ENCODE measurements at places on chromosomes 7 and 10. TPM values are rescaled to one million over a fixed set of nuclear protein-coding genes. Genes with fewer than 3 reads are reported as not detected.
A peak's percentile ranks its signal among the peaks of the same experiment; 100 is the strongest.

DNA sequence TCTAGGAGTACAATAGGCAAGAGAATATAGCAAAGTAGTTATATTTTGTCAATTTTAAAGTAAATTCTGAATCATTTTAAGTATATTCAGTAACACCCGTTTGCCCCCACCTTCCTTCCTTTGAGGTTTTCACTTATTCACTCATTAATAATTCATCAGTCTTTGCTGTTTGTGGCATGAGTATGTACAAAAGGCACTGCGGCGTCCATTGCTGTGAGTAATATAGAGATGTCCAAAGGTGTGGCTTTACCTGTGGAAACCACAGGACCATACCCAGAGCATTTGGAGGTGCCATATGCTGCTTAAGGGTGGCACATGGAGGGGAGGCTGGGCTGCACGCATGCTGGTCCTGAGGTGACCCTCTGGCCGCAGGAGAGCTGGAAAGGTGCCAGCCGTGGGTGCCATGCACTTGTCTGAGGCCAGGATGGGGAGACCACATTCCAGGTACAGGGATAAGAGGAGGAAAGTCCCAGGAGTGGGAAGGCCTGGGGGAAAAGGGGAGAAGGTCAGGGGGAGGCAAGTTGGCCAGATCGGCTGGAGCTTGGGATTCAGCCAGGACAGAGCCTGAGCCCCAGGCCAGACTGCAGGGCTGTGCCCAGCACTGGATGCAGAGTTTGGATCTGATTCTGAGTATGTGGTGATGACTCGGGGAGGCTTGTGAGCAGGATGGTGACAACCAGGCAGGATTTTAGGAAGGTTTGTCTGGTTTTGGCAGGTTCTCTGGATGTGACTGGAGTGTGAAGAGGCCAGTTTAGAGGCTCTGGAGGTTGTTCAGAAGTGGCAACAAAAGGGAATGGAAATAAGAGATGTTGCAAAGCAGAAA is 223.4 kb downstream of the MGMT start:
- no peak for DNase-seq

DNA sequence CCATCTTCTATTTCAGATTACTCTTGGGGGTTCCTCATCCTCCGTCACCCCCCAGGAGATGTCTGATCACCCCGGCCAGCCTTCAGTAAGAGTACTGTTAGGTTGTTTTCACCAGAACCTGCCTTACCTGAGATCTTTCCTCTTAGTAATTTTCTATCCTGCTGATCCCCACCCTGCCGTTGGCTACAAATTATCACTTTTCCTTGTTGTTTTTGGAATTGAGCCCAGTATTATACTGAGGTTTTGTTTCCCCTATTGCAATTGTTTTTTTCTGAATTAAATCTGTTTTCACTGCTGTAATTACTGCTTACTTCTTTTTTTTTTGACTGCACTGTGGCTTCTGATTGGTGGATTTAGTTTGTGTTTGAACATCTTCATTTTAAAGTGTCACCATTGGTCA is 14.7 kb downstream of the SPAM1 start:
- DNase-seq: no peak

DNA sequence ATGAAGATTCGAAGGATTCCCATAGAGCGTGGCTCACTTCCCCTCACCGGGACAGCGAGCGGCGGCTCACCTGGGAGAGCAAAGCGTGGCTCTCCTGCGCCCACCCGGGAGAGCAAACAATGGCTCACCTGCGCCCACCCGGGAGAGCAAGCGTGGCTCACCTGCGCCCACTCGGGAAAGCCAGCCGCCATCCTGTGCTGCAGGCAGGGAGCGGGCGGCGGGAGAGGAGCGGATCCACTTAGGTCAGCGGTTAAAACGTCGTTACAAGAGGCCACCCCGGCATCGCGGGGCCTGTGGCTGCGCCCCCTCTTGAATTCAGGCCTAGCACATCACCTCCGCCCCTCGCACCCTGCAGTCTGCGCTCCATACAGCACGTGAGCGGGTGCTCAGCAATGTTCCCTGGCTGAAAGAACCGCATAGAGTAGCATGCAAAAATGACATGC is 461 bp upstream of the FIGNL1 start:
- DNase-seq: peak; percentile 66

DNA sequence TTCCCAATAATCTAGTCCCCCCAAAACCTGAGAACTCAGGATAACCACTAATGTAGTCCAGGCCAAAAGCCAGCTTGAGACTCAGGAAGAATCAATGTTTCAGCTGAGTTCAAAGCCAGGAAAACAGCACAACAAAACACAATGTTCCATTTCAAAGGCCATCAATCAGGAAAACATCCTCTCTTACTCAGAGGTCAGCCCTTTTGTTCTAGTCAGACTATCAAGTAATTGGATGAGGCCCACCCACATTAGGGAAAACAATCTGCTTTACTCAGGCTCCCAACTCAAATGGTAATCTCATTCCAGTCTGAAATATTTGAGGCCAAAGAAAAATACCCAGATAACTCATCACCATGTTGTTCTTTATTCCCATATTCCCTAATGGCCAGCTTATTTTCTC is 152.2 kb downstream of the SDHAF3 start:
- DNase-seq: no peak

Gene AGR2
- not detected for total RNA-seq

DNA sequence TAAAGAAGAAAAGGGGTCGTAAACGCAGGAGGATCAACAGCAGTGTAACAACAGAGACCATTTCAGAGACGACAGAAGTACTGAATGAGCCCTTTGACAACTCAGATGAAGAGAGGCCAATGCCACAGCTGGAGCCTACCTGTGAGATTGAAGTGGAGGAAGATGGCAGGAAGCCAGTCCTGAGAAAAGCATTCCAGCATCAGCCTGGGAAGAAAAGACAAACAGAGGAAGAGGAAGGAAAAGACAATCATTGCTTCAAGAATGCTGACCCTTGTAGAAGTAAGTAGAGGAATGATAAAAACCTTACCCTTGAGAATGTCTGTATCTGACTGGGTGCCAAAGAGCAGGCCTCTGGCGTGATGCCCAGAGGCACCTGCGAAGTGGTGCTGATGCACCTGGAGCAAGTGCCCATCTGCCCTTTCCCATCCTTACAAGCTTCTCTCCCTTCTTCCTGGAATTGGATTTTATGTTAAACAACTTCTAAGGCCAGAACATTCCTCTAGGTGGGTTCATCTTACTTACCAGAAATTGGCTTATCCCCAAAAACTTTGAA is 86.4 kb upstream of the SAMD8 start:
- DNase-seq: no peak

DNA sequence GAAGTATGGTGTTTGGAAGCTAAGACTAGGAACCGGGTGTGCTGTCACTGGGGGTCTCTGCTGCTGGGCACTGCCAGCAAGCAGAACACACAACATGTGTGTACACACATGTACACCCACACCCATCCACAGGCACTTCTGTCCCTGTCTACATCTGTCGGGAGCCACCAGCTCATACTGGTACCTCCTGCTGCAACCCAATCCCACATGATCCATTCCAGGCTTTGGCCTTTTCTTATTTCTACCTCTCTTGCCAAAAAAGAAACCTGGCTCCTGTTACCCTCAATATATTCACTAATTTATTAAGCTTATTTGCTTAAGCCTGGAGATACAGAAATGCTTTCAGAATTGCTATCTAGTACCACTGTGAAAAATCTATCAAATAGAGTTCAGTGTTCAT is 246.0 kb downstream of the DIP2C start:
- no peak for DNase-seq

Gene HABP2
- total RNA-seq: not detected

DNA sequence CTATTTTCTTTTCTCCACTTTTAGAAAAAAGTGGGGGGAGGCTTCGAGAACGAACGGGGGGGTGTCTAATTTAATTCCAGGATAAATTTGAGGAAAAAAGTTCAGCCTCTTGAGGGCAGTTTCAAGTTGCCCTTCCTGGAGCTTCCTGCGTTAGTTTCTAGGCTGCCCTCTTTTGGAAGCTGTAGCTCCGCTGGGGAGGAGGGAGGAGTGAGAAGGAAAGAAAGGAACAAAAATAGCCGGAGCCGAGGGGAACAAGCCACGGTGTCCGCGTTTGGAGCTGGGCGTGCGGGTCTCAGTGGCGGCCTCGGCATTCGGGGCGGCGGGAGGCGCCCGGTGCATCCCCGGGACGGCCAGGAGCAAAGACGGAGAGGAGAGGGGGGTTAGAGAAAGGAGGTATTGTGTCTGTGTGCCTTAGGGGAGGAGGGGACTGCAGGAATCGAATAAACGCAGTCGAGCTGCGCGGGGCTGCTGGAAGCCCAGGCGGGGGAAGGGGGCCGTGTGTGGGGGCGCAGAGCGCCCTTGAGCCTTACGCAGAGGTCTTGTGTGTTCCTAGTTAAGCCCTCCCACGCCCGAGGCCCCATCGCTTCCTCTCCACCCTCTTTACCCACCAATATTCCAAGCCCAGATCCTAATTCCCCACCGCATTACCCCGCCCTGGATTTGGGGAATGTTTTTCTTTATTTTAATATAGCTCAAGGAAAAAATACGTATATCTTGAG is 2.0 kb upstream of the TNRC18 start:
- peak; percentile 88 for DNase-seq

DNA sequence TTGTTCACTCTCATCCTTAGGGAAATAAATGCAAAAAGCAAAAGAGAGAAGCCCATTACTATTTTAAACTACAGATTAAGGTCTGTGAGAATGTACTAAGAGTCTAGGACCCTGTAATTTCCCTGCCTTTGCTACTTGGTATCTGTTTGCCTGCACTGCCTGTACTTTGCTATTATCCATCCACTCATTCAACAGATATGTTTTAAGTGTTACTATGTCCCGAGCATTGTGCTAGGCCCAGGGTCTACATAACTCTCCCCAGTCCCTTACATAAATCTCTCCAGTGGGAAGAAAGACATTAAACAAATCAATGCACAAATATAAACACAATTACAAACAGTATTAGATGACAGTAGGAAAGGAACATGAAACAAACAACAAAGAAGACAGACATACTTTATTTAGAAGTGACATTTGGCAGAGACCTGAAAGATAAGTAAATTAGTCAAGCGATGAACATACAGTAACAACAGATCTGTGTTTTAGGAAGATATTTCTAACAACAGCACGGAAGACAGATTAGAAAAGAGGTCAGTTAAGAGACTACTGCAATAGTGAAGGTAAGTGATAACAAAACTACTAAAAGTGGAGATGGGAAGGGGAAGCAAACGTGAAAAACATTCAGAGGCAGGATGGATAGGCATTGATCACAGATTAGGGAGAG is 30.0 kb downstream of the ZNF800 start:
- no peak for DNase-seq

DNA sequence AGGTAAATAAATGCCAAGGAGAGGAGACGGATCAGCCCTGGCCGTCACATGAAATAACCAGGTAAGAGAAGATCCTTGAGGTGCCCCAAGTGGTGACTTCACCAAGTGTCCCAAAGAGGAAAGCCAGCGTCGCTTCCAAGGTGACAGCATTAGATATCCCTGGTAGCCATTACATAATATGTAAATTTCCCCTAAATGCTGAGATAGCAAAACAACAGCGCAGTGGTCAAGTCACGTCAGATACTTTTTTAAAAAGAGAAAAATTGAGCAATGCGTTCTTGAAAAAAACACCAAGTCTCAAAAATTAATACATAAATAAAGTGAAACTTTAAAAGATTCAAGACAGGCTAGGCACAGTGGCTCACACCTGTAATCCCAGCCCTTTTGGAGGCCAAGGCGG is 100.2 kb downstream of the HTR5A start:
- no peak for DNase-seq

Gene SYT15
- total RNA-seq: not detected

DNA sequence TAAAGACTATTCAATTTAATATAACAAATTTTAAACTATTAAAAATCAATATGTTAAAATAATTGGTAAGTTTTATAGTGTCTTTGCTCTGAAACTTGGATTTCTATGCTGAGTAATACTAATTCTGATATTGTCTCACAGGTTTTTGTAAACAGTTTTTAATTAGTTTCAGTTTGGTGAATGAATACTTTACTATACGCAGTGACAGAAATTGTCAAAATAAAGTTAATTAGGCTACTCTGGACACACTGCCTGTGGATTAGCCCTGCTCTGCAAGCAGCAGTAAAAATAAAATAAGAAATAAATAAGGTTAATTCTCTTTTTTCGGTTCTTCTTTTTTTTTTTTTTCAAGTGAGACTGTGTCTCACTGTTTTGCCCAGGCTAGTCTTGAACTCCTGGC is 105.3 kb downstream of the ANKRD61 start:
- no peak for DNase-seq

DNA sequence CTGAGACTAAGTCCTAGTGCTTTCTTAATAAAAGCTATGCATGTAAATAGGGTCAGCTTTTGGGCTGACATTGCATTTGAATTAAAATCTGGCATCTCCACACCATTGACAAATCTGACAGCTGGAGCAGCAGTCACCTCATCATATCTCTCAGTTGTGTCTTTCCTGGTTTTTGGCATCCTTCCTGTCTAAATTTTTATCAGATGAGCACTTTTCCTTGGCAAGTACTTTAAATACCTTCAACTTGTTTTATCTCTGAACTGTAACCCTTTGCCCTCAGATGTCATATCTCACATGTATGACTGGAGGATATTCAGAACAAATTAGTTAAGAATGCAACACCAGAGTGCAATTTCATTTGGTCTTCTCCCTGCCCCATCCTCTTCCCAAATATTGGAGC is 1066.2 kb downstream of the LRMDA start:
- no peak for DNase-seq

GRCh38 chr10:98261436-98262277 is 6.3 kb downstream of the LOXL4 start:
- DNase-seq: no peak

DNA sequence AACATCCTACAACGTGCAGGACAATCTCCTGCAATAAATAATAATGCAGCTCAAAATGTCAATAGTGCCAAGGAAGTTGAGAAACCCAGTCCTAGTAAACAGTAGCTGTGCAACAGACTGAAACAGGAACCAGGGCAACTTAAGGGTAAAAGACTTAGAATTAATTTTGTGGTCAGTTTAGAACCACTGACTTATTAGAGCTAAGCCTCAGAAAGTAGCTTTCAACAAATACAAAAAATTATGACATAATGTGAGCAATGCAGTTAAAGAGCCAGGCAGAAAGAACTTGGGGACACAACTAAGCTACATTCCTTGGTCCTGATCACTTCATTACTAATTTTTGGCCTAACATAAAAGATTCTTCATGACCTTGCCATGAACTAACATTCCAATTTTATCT is 195.4 kb downstream of the MACC1 start:
- no peak for DNase-seq

- DNase-seq: no peak
Observed at GRCh38 chr10:132904814-132905649, 37.3 kb downstream of the CFAP46 start.

Gene PTN
- total RNA-seq: 17.3 TPM

- peak; percentile 28 for DNase-seq
Observed at GRCh38 chr7:69599955-69600709, 1.9 kb downstream of the AUTS2 start.

Gene PKD2L1
- not detected for total RNA-seq

Gene TWIST1
- total RNA-seq: 0.18 TPM

- DNase-seq: no peak
Observed at GRCh38 chr10:57884407-57884806, 383.3 kb downstream of the IPMK start.

Gene TAS2R5
- total RNA-seq: 0.24 TPM
